HT-29 (cell line): ENCODE measurements at places on chromosomes 1 and 21.

DNA sequence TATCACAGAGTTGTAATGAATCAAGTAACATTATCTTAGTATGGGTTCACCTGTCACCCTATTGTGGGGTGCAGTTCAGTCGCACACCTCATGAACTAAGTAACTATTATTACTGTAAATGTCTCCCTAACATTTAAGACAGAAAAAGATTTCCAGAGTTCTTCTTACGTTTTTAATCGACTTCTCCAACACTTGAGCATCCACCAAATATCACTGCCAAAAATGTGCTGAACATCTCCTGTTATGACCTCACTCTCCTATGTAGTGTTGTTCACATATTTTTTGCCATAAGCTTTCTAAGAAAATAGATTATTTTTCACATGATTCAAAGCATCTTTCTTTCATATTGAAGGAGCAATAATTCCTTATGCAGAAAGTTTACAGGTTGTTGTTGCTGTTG is 1.3 kb downstream of the TTLL7 start:
- DNase-seq: no peak

GRCh38 chr1:215023155-215023832 is 59.2 kb upstream of the KCNK2 start:
- DNase-seq: no peak

GRCh38 chr1:203406446-203407045 is 55.6 kb upstream of the FMOD start:
- DNase-seq: no peak

GRCh38 chr1:15762546-15762945 is 4.0 kb downstream of the FBLIM1 start:
- no peak for DNase-seq

DNA sequence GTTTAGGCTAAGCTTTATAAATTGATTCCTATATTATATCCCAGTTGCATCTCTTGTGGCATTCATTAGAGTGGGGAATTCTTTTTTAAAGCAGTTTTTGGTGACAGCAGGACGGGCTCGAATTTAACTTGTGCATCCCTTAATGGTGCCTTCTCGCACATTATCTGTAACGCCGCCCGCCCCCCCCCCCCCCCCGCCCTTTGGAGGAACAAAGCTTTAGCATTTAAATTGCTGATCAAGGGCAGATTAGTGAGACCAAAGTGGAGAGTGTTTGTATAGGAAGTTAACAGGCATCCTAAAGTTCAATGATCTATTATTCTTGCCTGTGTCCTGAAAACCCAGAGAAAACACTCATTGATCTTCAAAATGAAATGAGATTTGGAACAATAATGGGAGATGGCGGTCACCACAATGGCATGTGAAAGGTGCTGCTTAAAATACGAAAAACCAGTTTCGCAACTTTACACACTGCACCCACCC is 2.2 kb downstream of the LMO4 start:
- peak; percentile 67 for DNase-seq

DNA sequence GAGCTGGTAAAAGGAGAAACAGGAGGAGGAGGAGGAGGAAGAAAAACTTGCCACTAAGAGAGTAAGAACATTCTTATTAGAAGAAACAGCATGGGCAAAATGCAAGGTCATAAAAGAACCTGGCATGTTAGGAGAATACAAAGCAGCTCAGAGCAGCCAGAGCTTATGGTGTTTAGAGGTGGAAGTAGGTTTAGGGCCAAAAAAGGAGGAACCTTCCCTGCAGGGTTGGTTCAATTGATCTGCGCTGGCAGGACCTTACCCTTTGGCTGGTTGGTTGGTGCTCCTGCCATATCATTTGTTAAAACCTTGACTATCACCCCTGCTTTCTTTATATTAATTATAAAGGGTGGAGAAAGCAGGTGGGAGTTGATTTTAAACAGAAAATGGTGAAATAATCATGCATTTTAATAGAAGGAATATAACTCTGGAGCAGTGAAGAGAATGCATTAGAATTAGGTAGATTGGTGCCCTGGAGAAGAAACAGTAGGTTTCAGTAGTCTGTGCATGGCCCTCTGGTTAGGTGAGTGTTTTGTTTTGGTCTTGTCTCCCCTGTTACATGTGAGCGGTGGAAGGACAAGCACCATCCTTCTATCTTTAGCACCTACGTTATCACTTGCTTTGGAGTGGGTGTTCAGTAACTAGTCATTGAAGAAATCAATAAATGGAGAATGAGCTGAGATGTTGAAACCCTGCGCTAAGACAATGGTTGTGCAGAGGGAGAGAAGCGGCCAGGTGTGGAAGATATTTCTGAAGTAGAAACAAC is 110.4 kb upstream of the NGF start:
- no peak for DNase-seq

GRCh38 chr21:44517175-44517899 is 22.7 kb downstream of the KRTAP10-1 start:
- no peak for DNase-seq

- no peak for DNase-seq
Observed at GRCh38 chr1:108100148-108100547, 100.0 kb downstream of the SLC25A24 start.

DNA sequence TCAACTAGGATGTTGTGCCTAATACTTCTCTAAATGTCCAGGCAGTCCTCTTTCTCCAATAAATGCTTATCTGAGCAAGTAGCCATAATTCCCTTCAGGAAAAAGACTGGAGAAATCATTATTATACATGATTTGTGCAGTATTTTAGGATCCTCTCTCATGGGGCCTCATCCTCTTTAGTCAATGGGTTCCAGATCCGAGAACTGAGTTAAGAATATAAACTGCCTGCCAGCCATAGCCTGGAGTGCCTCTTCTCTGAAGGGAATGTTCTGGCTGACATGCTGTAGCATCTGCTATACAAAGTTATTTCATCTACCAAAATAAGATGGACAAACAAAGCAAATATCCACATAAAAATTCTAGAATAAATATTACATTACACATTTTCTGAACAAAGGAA is 334.0 kb upstream of the PRMT6 start:
- DNase-seq: no peak

DNA sequence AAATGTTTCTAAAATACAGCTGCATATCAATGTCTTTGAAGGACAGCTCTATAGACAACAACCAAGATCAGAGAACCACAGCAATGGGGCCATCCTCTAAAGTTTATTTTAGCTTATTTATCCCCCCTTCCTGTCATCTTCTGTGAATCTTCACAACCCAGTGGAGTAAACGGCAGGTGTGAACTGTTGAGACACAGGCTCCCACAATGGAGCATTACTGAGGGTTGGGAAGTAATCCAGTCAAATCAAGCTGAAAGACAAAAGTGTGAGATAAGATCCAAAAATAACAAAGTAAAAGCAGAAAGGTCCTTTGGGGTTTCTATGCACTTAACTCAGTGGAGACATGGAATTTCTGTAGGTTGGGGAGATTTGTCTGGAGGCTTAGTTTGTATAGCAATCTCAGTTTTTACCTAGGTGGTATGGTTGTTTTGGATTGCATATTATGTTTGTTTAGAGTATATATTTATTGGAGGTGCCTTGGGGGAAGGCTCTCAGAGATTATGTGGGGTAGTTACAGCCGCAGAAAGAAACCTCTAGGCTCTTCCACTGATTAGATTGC is 286.9 kb upstream of the ADGRL2 start:
- no peak for DNase-seq

DNA sequence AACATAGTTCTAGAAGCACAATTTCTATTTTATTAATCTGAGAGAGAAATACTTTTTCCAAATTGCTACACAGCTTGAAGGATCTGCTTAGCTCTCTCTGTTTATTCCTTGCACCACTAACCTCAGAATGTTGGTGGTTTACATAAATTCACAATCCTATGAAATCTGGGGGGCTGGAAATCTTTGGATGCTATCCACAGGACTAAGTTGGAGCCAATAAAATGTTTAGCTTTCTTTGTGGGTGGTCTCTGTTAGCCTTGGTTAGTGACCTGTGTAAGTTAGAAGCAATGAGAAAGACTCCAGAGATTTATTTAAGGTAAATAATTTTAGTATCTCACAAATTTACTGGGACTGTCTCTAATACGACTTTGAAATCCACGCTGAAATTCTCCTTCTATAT is 418.1 kb downstream of the ADGRL2 start:
- DNase-seq: no peak

- no peak for DNase-seq
Observed at GRCh38 chr1:198203434-198203833, 46.6 kb downstream of the NEK7 start.

GRCh38 chr1:211549092-211549711 is 29.8 kb downstream of the SLC30A1 start:
- no peak for DNase-seq

GRCh38 chr21:44637018-44637850 is at the start of gene KRTAP10-10:
KRTAP10-10 (plus strand) TSS chr21:44637356; CDS start chr21:44637418, 62 bp downstream.
- DNase-seq: no peak

- no peak for DNase-seq
Observed at GRCh38 chr1:203839081-203839480, 22.3 kb upstream of the SNRPE start.

GRCh38 chr1:81517987-81518386 is 282.7 kb upstream of the ADGRL2 start:
- no peak for DNase-seq

- DNase-seq: no peak
Observed at GRCh38 chr1:11098931-11099309, 749 bp downstream of the EXOSC10 start.

- no peak for DNase-seq
Observed at GRCh38 chr21:29365661-29366265, 67.0 kb downstream of the BACH1 start.

- DNase-seq: no peak
Observed at GRCh38 chr21:46607636-46608035, 2.8 kb upstream of the S100B start.

DNA sequence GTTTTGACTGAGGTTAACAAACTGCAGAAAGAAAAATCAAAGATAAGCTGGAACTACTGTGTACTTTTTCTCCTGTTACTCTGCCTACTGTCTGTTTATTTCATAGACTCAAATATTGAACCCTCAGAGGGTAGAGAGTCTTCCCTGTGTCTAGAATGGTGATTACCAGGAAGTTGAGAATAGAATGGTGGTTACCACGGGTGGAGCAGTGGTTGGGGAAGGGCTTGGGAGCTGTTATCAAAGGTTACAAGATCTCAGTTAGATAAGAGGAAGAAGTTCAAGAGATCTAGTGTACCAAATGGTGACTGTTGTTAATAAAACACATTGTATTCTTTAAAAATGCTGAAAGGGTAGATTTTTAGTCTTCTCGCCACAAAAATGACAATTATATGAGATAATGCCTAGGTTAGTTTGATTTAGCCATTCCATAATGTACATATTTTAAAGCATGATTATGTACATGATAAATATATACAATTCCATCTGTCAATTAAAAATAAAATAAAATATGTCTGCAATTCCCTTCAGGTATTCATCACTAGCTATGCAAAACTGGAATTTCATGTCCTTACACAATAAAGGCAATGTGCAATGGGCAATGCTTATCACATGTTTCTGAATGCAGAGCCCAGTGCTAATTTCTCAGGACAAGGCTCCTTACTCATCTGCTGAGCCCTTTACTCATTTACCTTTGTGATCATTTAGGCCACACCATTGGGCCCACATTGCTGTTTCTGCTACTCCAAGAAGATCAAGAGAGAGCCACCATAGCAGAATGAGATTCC is 474.3 kb upstream of the CAMK1G start:
- no peak for DNase-seq

DNA sequence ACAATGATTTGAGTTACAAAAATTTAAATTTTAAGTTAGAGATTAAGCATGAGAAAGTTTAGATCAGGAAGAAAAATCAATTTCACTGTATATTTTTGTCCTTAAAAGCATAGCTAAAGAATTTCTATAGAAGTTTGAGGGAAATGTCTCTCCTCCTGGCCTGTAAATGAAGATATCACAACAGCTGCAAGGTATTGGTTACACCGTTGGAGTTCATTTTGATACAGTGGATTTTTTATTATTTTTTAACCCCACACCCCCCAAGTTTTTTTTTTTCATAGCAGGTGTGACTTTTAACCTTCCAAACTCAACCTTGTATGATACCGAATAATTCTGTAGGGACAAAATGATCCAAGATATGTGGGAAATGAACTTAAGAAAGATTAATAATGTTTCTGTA is 156.3 kb downstream of the DISP1 start:
- DNase-seq: no peak

DNA sequence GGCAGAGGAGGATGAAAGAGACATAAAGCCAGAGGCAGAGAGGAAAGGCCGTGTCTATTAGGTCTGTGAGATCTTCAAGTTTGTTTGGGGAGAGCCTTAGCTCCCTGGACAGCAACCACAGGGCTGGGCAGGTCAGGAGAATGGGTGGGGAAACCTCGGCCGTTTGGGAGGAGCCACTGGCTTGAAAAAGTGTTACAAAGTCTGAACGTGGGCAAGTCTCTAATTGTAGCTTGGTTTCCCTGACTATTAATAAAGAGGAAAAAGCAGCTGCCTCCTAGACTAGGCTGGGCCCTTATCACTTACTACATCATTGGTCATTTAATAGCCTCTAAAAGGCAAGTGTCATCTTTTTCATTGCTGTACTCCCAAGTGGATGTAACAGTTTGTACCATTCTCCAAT is at the start of gene CCDC17:
TSS of gene CCDC17 (minus strand) at position 83 of the 400 bp plus-strand sequence. CDS start 145 bp downstream, outside the sequence.
- peak; percentile 26 for DNase-seq

DNA sequence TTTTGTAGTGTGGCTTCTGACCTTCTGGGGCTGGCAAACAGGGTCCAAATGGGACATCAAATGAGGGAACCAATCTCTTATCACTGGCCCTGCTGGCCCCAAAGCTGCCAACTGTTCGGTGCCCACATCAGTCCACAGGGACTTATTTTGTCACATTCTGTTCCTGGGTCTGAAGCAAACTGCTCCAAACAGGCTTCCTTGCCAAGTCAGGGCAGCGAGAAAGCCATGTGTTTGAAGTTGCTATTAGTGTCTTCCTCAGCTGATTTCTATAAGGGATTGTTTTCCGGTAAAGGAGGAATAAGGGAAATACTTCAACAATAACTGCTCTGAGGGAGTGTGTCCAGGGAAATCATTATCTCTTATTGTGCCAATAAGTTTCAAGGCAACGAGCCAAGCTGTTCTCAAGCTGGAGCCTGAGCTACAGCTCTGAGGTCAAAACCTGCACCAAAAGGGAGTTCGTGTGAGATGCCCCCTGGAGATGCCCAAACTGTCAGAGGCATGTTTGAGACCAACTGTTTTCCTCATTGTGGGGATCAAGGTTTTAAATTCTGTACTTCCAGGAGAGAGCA is 381.4 kb upstream of the PROX1 start:
- DNase-seq: no peak

DNA sequence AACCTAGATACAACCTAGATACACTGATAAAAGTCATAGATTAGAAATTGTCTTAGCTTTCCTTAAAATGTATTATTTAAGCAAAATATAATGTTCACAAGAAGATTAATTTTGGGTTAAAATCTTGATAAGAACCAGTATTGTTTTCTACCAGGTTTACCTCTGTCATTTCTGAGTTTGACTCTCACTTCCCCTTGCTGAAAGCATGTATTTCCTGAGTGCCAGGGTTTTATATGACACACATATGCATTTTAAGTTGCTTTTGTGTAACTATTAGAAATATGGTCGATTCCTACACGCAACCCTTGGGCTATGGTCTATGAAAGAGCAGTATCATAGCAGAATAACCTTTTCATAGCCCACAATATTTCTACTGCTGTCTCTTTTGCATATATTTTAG is 351.7 kb downstream of the ZP4 start:
- DNase-seq: no peak
